ENCODE measurements at places on chromosomes 3 and 15. TPM values are rescaled to one million over a fixed set of nuclear protein-coding genes. Genes with fewer than 3 reads are reported as not detected.

DNA sequence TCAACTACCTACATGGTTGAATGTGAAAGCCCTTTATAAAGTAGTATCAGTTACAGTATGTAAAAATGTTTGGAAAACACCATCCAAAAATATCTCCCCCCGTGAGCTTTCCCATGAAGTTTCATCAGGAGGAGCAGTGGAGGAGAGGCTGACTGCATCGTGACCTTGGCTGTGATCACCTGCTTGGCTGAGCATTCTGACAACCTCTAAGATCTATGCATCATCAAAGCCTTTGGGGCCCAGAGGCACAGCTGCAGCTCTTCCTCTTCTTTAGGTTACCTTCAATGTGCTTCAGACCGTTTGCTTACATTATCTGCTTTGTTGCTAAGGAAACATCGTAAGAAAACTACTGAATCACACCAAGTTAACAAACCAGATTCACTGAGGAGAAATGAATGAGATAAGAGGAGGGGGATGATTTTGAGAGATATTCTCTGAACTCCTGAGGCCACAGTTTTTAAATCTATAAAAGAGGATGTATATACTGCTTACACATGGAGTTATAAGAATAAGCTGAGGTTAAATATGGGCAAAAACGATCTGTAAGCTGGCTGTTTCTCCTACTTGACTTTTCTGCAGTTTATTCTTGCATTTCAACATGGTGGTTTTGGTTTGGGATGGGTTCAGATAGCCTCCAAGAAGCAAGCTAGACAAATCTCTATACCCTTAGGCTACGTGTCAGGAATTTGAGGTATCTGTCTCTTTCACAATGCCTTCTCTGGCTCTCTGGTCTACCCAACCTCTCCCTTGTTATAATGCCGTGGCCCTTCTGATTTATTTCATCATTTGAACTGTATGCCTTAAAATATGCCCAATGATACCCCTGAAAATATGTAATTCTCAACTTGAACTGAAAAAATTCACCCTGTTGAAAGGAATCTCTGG is 4.0 kb downstream of the GCSAM start:
- no peak for DNase-seq

- no peak for DNase-seq
Measured at GRCh38 chr3:45639044-45639392, 44.5 kb downstream of the LIMD1 start.

GRCh38 chr3:82475306-82475705 is 713.9 kb upstream of the GBE1 start:
- no peak for DNase-seq

DNA sequence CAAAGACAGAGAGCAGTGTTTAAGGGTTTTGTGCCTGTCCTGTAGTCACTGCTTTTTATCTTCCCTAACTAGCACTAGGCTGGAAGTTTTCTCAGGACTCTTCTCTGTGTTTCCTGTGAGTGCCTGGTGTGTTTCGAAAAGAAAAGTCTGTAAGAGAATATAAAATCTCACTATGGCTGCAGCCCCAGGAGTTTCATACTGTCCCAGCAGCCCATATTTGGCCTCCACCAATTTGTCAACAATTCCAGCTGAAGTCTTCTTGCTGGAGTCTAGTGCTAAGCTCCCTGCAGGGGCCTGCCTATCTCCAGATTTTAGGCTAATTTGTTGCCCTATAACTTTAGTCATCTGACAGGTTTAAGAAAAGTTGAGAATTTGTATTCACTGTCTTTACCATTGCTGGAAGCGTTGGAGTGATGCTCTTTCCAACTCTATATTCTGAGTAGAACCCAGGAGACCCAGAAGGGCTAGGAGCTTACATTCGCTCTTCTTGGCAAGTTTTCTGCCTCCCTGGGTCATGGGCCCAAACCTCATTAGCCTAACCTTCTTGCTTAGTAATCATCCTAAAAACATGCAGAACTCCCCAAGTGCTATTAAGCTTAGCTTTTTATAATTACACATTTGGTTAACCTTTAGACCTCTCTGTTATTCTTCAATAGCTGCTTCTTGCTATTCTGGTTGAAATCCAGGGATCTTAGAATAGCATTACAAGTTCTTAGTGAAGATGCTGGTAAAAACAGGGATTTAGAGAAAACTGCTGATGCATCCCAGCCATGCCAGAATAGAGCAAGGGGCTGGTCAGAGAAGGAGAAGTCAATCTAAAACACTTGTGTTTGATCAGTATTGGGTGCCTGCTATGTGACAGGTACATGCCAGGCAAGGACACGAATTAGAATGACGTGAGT is 283.1 kb downstream of the NEK10 start:
- no peak for DNase-seq

- DNase-seq: no peak
Measured at GRCh38 chr3:65587650-65588439, 450.9 kb downstream of the MAGI1 start.

DNA sequence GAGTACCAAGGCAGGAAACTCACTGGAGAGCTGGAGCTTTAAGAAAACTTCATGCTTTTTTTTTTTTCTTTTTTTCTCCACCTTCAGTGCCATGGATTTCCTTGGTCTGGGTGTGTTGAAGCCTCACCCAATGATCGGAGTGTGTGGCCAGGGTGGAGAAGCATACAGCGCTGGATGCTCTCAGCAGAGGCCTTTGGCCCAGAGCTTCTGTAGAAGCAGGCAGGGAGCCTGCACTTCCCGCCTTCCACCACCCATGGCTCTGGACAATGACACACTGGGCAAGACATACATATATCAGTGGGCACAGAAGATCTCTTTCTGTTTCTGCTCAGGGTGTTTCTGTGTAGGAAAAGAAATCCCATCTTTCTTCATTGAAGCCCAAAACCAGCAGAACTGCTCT is 55.8 kb upstream of the ACAD9 start:
- no peak for DNase-seq

- DNase-seq: no peak
Measured at GRCh38 chr3:63974451-63974850, 48.8 kb downstream of the PSMD6 start.

GRCh38 chr3:117606866-117607265 is 897.3 kb downstream of the TUSC7 start:
- no peak for DNase-seq

- DNase-seq: no peak
Measured at GRCh38 chr15:96047255-96047931, 283.1 kb upstream of the NR2F2 start.

DNA sequence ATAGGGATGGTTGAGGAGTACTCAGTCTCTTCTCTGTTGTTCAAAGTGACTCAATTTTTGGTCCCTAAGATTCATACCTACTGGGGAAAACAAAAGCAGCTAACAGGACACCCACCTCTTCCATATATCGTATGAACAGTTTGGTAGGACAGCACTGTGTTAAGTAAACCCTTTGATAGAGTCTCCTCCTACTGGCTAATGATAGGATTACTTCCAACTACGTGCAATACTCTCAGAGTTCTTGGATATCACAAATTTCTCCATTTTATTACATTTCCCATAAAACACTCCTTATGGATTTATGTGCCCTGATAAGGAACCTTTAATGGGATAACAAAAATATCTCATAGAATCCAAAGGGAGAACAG is 200.2 kb upstream of the GOLGA6L4 start:
- peak; percentile 18 for DNase-seq

DNA sequence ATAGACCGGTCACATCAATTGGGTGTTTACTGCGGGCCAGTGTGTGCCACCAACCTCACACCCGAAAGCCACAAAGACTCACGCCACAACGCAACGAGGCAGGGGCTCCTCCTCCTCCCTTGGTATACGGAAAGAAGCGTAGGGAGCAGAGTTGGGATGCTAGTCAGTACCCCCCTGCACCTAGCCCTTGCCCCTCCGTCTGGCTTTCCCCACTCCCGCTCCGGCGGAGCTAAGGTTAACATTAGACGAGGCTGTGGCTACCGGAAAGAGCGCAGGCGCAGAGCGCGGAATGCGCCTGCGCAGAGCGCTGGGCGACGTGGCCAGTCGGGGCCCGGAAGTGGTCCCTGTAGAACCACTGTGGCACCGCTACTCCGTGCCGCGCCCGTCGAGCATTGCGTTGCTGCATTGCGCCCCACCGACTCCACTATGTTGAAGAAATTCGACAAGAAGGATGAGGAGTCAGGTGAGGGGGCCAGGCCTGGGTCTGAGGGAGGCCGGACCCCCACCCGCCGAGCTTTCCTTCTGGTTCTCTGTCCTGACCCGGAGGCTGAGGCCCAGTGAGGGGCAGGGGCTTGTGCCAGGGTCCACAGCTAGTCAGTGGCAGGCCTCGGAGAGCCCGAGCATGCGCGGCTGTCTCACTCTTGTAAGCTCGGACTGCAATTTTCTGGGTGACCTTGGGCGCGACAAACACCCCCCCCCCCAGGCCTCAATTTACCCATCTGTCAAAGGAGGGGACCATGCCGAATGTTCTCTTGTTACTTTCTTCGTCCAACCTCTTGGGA is at the start of gene COPG1:
TSS of gene COPG1 (plus strand) at position 323 of the 782 bp plus-strand sequence. CDS start at position 427, 104 bp downstream.
- peak; percentile 82 for DNase-seq

- DNase-seq: no peak
Measured at GRCh38 chr3:63662500-63662899, 10.0 kb downstream of the SNTN start.

GRCh38 chr15:98842192-98842972 is 165.2 kb downstream of the PGPEP1L start:
- DNase-seq: no peak

DNA sequence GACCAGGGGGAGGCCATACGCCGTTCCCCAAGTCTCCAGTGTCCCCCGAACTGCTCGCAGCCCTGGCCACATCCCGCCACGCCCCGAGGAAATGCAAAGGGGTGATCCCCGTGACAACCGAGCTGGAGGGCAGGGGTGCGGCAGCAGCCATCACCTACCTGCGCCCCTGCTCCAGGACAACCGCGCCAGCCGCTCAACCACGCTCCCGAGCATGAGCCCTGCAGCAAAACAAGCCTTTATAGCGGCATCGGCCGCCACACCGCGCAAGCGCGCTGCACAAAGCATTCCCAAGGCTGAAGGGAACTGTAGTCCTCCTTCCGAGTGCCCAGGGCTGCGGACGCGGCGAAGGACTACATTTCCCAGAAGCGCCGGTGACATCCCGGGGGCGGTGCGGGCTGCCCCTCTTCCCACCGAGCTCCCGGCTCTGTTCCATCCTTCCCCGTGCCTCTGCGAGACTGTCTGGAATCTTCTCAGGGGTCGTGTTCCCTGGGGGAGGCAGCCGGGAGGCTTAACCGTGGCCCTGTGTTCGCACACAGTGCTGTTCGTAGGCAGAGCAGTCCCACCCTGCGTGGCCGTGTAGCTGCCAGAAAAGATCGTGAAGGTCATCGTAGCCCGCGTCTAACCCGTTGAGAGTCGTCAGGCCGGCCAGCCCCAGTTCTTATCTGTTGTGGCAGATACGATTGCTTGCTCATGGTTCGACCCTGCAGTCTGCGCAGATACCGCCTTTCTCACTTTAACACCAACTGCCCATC is at the start of gene ABCC5:
TSS of gene ABCC5 (minus strand) at position 213 of the 752 bp plus-strand sequence. CDS start 3,492 bp downstream, outside the sequence.
- peak; percentile 93 for DNase-seq

GRCh38 chr15:101066501-101067408 is 147.6 kb downstream of the LRRK1 start:
- no peak for DNase-seq

- no peak for DNase-seq
Measured at GRCh38 chr3:41274944-41275668, 75.8 kb downstream of the CTNNB1 start.

- DNase-seq: no peak
Measured at GRCh38 chr3:123523023-123523412, 61.8 kb downstream of the HACD2 start.

- no peak for DNase-seq
Measured at GRCh38 chr3:125051715-125052581, 3.8 kb downstream of the HEG1 start.

DNA sequence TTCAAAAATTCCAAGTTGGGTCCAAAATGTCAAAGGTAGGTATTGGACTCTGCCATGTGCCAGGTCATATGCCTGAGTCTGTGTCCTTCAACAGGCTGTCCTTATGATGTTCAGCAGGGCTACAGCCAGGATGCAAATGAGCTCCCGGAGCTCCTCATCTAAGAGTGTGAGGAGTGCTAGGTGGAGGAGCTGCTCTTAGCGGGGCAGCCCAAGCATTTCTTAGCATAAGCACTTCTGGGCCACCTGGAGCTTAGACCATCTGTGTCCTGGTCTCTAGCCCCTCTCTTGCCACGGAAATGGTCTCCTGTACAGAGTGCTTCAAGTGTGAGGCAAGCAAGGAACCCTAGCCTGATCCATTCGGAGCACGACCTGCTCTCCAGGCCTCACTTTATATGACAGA is 64.6 kb upstream of the PRR23C start:
- DNase-seq: no peak

GRCh38 chr3:5001135-5001534 is 21.9 kb downstream of the BHLHE40 start:
- DNase-seq: no peak

Gene ATP13A5
- total RNA-seq: 0.41 TPM

Gene SLC9C1
- total RNA-seq: 0.41 TPM

Gene ZBTB47
- total RNA-seq: 19.6 TPM

Gene UCN2
- total RNA-seq: not detected

Gene SRGAP3
- total RNA-seq: 58.3 TPM

Gene DUOXA2
- not detected for total RNA-seq

Gene TNFSF10
- total RNA-seq: 2.9 TPM

Gene SKOR1
- total RNA-seq: 0.41 TPM

Gene CNTN4
- total RNA-seq: 134 TPM

Gene DZIP1L
- total RNA-seq: 4.5 TPM

Gene CACNA2D2
- total RNA-seq: 2.4 TPM
